Fibroblast of lung (primary cell): ENCODE measurements at places on chromosomes 7 and 10. TPM values are rescaled to one million over a fixed set of nuclear protein-coding genes. Genes with fewer than 3 reads are reported as not detected.

- no peak for DNase-seq
Measured at GRCh38 chr10:33832124-33832787, 497.8 kb upstream of the NRP1 start.

- DNase-seq, result no peak
Measured at GRCh38 chr7:117889611-117890010, 16.4 kb upstream of the CTTNBP2 start.

DNA sequence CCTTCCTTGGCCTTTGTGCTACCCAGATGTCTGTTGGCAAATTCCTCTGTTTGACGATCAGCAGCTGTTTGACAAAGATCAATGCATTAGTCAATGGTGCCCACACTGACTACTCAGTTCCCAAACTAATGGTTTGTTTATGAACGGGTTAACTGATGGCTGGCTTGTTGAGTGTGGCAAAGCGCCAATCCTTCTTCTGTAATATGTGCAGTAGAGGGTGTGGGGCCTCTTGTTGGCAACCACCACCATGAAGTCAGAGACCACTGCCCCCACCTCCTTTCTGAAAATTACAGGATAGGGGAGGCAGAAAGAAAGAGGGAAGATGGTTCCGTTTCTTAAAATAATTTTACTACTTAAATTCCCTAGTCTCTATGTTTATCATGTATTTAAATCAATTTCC, 2.6 kb upstream of the PLCE1 start:
- DNase-seq, result no peak

DNA sequence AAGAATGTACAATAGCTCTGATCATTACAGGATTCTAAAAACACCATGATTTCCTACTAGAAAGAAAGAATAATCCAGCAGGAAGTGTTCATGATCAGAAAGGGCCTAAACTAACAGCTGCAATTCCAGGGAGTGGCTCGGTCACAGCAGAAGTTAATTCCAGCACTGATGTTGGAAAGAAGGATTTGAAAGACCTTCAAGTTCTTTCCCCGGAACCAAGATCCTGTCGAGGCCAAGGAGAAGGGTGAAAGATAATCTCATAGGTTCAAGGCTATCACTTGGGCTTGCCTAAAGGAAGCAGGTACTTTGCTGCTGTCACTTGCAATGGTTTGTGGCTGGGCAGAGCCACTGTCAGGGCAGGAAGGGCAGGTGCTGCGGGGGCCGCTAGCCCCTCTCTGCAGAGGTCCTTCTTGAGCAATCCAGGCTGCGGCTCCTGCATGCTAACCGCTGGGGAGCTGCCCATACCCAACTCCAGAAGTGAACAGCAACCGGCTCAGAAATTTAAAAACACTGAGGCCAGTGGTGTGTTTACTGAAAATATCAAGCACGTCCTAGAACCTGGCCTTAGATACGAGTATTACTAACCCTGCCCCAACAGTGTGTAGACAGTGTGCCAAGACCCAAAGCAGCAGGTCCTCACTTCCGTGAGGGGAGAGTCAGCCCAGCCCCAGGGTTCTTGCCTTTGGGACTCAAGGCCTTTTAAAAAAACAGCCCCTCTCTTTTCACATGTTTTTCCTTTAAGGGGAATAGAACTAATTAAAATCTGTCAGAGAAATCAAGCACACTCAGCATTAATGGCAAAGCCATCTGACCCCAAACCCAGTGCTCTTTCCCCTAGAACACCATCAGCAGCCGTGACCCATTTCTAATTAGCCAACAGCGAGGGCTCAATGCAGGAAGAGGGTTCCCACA, 76.8 kb downstream of the VIPR2 start:
- DNase-seq, result no peak

The PNLIPRP3 gene
- not detected in 2 replicates for total RNA-seq

The OR2A5 gene
- not detected in 2 replicates for total RNA-seq
